CD8-positive, alpha-beta T cell (primary cell): ENCODE measurements at places on chromosomes 12 and 14.

GRCh38 chr12:27906658-27907473 lies 65.7 kb downstream of the PTHLH start:
- DNase-seq = no peak

GRCh38 chr14:101873991-101874390 lies 90.4 kb upstream of the DYNC1H1 start:
- DNase-seq = no peak

- no peak for DNase-seq
These were observed 53.2 kb downstream of the SINHCAF start for GRCh38 chr12:31272607-31273225.

- DNase-seq = no peak
These were observed 33.8 kb downstream of the TECPR2 start for GRCh38 chr14:102396521-102396920.

GRCh38 chr12:120658286-120659150 lies 18.1 kb downstream of the CABP1 start:
- DNase-seq = no peak

DNA sequence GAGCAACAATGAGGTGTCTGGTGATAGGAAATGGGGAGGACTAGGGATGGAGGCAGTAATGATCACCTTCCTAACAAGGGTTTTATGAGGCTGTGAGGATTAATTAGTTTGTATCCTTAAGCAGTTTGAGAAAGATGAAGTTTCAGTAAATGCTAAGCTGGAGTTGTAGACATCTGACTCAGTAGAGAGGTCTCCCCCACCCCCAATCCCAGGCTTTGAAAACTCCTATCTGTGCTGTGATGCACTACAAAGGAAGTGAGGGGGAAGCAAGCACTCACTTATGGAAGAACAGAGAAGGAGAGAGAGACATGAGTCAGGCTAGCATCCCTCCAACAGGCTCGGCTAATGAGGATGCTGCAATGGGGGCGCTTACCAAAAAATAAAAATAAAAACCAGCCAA lies 5.5 kb upstream of the BCL11B start:
- DNase-seq = no peak

- DNase-seq = no peak
These were observed 116.7 kb upstream of the FOXN3 start for GRCh38 chr14:89533766-89534165.

GRCh38 chr12:1806301-1807086 lies 13.9 kb upstream of the LRTM2 start:
- DNase-seq = no peak
